ENCODE measurements at places on chromosomes 5 and 9.
A peak's percentile ranks its signal among the peaks of the same experiment; 100 is the strongest.

DNA sequence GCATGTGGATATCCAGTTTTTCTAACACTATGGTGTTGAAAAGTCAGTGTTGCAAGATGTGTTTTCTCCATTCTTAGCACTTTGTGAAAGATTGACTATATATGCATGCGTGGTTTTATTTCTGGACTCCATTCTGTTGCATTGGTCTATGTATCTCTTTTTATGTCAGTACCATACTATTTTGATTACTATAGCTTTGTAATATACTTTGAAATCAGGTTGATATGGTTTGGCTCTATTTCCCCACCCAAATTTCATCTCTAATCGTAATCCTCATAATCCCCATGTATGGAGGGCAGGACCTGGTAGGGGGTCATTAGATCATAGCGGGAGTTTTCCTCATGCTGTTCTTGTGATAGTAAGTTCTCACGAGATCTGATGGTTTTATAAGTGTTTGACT, 6.5 kb downstream of the RIC1 start:
- no peak for DNase-seq

DNA sequence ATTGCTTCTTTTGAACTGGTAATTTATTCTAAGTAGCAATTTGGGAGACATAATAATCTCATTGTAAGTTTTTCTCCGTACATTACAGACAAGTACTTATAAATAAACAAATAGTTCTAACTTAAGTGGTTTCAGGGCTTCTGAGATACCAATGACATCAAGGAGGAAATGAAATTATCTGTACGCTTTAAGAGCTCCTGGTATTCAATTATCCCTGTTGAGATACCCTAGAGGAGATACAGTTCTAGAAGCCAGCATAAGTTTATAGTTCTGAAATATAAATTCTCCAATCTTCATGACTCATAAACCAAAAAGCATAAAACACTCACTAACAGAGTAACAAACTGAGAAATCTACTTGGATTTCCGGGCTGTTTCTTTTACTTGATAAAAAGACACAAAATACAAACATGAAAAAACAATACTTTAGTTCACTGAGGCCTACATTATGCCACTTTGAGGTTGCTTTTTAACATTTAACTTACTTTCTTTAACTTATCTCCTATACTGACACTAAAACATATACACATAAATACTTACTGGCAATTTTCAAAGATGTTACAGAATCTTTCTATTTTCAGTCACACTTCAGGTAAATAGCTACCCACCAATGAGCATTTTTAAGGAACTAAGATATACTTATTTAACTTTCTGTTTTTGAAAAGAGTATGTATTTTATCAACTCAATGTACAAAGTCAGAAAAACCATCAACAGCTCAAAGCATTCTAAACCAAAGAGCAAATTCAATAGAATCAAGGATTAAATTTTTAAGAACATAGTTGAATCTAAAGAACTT, 7.5 kb downstream of the DCTN4 start:
- DNase-seq, result no peak

DNA sequence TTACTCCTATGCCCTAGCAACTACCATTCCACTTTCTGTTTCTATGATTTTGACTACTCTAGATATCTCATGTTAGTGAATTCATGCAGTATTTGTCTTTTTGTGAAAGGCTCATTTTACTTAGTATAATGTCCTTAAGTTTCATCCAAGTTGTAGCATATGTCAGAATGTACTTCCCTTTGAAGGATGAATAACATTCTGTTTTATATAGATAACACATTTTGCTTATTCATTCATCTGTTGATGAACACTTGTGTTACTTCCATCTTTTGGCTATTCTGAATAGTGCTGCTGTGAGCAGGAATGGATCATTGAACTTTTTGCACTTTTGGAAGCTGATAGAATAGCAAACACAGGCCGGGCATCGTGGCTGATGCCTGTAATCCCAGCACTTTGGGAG, 140.2 kb upstream of the MYO10 start:
- DNase-seq, result no peak

GRCh38 chr9:69885474-69885929, 64.9 kb downstream of the CFAP95 start:
- peak; percentile 59 for DNase-seq

- peak; percentile 73 for DNase-seq
Observed at GRCh38 chr9:110626101-110626829, 42.3 kb upstream of the MUSK start.
